ENCODE measurements at places on chromosomes 6 and 20.
A peak's percentile ranks its signal among the peaks of the same experiment; 100 is the strongest.

DNA sequence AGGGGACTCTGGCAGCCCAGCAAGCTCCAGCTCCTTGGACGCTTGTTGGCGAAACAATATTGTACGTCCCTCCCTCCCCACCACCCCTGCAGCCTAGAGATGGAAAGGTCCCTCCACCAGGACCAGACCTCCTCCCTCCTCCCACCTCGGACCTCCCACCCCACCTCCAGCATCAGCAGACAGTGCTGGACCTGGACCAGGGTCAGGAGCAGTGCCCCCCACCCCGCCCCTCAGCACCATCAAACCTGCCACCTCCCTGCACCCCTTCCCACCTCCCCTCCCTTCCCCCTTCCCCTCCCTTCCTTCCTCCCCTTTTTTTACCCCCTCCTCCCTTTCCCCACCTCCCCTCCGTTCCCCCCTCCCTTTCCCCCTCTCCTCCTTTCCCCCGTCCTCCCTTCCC lies 98.4 kb downstream of the TAF4 start:
- no peak for DNase-seq

DNA sequence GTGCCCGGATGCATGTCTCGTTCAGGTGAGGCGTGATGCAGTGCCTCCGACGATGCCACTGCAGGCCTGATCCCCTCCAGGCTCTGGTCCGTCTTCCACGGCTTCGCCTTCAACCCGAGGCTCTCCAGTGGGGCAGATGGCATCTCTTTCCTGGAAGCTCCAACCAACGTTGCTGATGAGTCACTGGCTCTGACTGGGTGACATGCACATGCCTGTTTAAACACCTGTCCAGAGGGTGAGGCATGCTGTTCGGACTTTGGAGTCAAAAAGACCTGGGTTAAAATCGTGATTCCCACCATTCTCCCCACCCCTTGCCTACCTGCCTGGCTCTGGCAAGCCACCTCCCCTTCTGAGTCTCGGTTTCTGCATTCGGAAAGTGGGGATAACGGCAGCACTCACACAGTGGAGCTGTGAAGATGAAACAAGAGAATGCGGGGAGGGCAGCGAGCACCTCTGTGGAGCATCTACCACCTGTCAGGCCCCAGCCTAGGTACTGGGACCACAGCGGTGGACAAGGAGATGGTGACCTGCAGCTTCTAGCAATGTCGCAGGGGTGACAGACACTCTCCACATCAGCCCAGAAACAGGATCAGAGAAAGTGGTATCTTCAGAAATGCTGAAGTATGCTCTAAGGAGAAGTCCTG lies 8.5 kb upstream of the EDN3 start:
- DNase-seq = no peak

GRCh38 chr20:437787-438486 lies 24.4 kb downstream of the TBC1D20 start:
- DNase-seq = peak; percentile 45

- no peak for DNase-seq
Observed at GRCh38 chr6:14434916-14435690, 317.5 kb downstream of the CD83 start.

- DNase-seq = no peak
Observed at GRCh38 chr20:23340524-23340923, 10.1 kb upstream of the NXT1 start.

GRCh38 chr6:82185948-82186535 lies 61.5 kb downstream of the IBTK start:
- DNase-seq = no peak

- DNase-seq = no peak
Observed at GRCh38 chr6:83168556-83168955, 24.5 kb downstream of the PGM3 start.

- no peak for DNase-seq
Observed at GRCh38 chr6:133698272-133698671, 190.6 kb upstream of the TCF21 start.

DNA sequence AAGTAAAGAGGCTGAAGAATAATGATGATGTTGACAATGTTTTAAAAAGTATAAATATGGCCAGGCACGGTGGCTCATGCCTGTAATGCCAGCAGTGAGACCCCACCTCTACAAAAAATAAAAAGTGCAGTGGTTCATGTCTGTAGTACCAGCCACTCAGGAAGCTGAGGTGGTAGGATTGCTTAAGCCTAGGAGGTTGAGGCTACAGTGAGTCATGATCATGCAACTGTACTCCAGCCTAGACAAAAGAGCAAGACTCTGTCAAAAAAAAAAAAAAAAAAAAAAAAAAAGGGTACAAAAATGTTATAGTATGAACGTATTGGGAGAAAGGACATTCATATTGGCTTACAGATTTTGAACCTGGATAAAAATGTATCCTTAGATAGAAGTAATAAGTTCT lies 543.1 kb upstream of the IRAK1BP1 start:
- DNase-seq = no peak

DNA sequence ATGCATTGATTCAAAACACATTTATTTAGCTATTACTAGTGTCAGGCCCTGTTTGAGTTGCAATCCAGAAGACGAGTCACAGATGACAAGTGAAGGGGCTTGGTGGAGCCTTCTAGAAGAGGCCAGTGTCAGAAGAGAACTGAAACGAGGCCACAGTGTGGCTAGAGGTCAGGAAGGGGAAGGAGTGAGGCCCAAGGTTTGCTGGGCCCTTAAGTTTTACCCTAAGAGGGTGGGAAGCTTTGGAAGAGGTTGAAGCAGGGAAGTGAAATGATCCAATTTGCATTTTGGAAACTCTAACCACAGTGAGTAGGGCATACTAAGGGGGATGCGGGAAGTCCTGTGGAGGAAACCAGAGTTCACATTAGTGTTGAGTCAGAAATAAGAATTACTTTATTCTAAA lies 25.0 kb downstream of the TTK start:
- DNase-seq = no peak

DNA sequence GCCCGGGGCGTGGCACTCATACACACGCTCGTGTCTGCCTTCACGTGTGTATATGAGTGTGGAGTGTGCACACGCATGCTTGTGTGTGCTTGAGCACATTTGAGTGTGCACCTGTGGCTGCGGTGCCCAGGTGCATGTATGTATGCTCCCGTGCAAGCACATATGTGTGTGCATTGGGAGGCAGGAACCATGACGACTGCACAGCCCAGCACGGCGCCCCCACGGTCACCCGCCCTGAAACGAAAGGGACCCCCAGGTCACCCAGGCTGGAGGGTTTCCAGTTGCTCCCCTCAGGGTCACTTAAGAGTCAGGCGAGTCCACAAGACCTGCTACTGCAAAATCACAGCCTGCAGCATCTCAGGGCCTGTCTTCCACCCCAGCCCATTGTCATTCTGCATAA lies 94.7 kb downstream of the YTHDF1 start:
- DNase-seq = no peak

DNA sequence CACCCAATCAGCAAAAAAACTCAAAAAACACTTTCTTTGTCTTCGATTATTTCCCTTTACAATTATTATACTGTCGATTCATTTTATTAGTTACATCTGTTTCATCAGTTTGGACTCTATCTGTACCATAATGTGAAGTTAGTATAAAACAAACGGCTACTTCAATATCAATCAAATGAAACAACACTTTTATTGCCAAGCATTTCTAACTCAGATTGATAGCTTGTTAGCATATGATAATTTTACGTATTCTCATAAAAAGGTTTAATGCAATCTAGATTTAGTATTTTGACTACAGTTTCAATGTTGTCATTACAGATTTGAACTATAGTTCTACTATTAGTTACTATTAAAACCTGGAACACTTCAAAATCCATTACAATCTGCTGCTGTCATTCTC lies 149.3 kb downstream of the PTPRK start:
- no peak for DNase-seq

DNA sequence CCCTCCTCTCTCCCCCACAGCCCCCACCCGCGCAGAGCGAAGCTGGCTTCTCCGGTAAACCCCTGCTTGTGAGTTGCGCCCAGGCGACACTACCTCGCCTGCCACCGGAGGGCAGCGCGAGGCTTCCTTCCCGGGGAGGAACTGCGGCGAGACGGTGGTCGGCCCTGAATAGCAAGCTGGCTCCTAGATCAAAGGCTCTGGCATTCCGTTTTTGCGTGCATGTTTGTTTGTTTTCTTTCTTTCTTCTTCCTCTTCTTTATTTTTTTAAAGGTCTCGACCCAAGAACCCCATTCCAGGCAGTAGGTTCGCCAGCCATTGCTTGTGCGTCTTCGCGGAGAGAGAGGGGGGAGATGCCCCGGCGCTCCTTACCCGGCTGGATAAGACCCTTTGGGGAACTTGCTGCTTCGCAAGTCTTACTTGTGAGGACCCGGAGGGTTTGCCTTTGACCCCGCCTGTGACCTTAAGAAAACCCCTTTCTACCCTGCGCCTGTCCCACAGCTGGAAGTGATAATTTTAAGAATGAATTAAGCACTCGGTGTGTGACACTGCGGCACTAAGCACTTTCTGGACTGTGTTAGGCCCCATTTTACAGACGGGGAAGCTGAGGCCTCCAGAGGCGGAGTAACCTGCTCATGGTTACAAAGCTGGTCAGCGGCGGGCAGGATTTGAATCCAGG lies 92.7 kb upstream of the SIRPA start:
- DNase-seq = no peak

- DNase-seq = peak; percentile 70
Observed at GRCh38 chr20:53413186-53413631, 180.4 kb downstream of the ZNF217 start.

DNA sequence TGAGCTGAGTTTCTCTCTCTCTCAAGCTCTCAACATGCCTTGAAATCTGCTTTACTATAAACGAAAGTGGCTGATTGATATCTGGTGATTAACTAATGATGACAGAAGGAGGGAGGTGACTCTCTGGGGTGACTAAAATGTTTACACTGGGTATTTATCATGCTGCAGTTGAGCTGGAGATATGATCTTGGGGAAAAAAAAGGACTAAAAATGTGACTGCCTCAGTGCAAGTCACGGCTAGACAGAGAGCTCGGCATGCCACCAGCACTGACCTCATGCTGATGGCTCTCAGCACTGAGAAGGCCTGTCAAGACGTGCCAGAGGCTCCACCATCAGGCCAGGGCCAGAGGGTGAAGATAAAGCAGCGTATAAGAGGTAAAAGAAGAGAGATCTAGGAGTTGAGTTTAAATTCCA lies 103.1 kb upstream of the SPACA1 start:
- no peak for DNase-seq
